Metanephros (tissue), 2 donors: ENCODE measurements at places on chromosomes 13 and 19. TPM values are rescaled to one million over a fixed set of nuclear protein-coding genes. Genes with fewer than 3 reads are reported as not detected.

Gene COG6
- total RNA-seq, result 39.5 TPM

Gene GAPDHS
- total RNA-seq, result not detected

Gene SERP2
- total RNA-seq, result 8.5 TPM

Gene SLC6A16
- total RNA-seq, result 3.2 TPM

Gene PROZ
- 0.58 TPM for total RNA-seq

Gene ZNF616
- total RNA-seq, result 15.0 TPM
